ENCODE measurements at places on chromosomes 4 and X.
A peak's percentile ranks its signal among the peaks of the same experiment; 100 is the strongest.

DNA sequence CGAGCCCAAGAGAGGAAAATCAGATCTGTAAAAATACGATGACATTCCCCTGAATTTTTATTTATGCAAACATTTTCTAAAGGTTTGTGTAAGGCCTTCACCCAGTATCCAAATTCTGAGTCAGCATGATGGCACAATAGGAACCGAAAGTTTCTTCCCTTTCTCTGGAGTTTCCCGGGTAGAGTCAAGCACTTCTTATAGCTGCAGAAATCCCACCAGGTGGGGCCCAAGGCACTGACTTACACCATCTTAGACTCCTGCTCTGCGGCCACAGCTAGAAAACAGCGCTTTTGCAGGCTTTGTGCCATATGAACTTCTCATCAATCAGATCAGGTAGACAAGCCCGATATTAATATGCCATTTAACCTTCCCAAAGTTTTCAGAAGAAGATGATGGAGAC is 13.4 kb downstream of the LEF1 start:
- DNase-seq: no peak

GRCh38 chr4:169438057-169438480 is 167.3 kb upstream of the SH3RF1 start:
- DNase-seq: no peak

GRCh38 chr4:133014473-133015135 is 134.5 kb upstream of the PCDH10 start:
- DNase-seq: no peak

DNA sequence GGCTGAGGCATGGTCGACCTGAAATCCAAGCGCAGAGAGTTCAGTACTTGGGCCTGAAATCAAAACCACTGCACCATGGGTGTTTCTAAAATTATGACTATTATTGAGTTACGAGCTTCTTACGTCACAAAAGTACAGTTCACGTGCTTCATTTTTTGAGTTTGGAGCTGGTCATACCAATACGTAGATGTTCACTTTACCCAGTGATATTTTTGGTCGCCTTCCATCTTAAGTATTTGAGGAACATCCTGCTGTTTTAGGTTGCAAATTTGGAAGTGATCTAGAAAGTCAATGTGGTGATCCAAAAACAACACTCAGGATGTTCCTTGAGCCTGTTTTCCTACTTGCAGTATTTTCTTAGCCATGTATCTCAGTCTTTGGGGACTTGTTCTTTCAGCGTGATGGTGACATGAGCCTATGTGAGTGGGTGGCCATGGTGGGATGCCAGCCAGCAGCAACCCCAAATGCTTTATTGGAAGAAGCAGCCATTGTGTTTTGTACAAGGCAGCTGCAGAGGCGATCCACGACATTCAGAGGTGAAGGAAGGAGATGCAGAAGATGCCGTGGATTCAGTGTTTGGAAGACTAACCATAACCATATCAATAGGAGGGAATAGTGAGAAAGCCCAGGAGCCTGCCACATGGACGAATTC is 28.7 kb downstream of the LDB2 start:
- no peak for DNase-seq

DNA sequence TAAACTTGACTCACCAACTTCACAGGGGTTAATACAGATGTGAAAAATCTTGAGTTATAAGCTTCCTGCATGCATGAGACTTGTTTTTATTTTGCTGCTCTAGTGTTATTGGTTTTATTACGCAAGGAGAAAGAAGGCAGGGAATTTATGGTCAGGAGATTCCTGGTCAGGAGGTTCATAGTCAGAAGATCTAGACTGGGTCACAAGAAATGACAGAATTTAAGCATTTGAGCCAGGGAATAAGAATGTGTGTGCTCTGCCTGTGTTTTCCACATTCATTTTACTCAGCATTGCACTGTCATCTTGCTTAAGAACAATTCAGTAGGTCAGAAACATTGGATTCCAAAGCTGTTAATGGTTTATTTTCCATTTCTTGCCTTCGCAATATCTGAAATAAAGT is 2522.1 kb downstream of the ARAP2 start:
- no peak for DNase-seq

GRCh38 chr4:4559596-4559995 is 17.7 kb upstream of the STX18 start:
- no peak for DNase-seq

DNA sequence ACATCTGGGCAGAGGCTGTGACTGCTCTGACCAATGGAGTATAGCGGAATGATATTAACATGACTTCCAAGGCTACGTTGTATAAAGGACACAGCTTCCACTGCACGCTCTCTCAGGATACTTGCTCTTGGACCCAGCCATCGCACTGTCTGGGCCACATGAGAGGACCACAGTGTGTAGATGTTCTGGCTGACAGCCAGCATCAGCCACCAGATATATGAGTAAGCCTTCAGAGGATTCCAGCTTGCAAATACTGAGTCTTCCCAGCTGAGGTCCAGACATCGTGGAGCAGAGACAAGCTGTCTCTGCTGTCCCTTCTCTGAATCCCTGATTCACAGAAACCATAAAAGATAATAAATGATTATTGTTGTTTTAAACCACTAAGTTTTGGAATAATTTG is 146.8 kb upstream of the USP9X start:
- no peak for DNase-seq

DNA sequence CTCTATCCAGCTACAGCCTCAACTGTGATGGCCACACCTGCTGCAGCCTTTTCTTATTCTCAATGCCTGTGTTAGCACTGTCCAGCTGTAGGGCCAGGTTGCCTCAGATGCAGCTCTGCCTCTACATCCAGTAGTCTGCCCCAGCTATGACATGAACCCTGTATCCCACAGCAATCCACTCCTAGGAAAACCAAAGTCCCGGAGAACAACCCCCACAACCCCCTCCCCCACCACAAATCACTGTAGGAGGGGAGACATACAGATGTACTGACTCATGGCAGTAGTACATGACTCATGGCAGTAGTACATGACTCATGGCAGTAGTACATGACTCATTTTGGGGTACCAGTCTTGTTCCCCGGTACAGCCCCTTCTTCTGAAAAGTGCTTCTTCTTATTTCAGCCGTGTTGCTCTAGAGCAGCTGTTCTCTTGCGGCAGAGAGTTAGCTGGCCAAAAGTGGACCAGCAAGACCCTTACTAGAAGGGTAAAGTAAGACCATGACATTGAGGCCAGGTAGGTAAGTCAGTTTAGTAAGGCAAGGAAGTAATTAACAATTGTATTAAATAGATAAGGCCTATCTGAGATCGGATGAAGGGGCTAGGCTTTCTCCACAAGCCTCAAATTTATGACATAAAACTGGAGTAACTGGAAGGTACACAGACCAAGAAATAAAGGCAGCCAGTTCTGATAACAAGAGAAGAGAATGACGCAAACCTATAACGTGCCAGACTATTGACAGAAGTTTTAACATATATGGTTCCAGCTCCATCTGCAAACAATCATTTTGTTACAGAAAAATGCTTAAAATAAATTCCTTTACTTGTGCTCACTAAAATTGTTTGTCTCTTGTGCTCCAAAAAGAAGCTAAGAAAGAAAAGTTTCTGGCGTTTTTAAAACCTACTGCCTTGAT is 221.4 kb downstream of the TACR3 start:
- DNase-seq: no peak

- DNase-seq: no peak
These were observed 72.3 kb downstream of the SLC9A6 start for GRCh38 chrX:136057567-136057966.

GRCh38 chr4:188194421-188194820 is 55.2 kb downstream of the TRIML1 start:
- DNase-seq: no peak

- DNase-seq: no peak
These were observed 1368.2 kb downstream of the STIM2 start for GRCh38 chr4:28228561-28229491.

GRCh38 chr4:155062948-155063347 is 145.5 kb upstream of the NPY2R start:
- no peak for DNase-seq

DNA sequence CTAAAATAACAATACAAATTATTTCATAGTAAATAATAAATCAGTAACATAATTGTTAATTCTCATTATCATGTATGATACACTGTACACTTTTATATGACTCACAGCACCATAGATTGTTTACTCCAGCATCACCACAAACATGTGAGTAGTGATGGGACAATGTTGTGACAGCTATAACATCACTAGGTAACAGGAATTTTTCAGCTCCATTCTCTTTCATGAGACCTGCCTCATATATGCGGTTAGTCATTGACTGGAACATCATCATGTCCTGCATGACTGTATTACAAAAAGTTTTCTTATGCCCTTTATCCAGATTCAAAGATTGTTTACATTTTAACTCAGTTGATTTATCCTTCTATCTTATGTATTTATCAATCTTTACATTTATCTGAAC is 1530.0 kb downstream of the PCDH18 start:
- no peak for DNase-seq

- DNase-seq: no peak
These were observed 66.6 kb downstream of the EDNRA start for GRCh38 chr4:147547314-147548056.

DNA sequence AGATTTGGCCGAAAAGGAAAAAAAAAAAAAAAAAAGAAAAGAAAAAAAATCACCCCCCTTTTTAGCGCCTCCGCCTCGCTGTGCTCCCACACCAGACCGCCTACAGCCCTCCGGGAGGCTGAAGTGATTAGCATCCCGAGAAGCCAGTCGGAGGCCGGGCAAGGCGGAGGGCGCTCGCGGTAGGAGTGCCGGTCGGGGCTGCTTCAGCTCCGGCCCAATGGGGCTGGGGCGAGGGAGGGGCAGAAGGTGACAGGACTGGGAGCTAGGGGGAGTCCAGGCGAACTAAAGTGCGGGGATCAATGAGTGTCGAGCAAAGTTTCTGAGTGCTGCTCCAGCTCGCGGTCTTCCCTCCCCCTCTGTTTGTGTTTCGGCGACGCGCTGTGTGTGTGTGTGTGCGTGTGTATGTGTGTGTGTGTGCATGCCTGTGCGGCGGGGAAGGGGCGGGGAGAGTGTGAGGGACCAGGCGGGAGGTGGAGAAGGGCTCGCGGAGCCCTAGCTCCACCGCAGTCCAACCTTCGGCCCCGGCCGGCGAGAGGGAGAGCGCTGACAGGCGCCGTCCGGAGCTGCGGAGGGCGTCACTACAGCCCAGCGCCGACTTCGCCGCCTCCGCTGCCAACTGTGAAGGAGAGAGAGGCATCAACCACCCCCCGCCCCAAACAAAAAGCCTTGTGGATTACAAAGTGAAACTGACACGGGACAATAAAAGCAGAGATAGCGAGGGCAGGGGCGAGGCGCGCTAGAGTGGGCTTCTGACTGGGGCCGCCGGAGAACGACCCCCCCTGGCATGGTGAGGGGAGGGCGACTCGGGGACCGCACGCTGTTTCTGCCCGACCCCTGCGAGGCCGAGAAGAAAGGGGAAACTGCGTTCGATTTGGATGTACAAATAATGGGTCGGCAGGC is at the start of gene FAT4:
Gene FAT4 (plus strand): TSS at position 280 of the 900 bp plus-strand sequence. CDS start 1,457 bp downstream, outside the sequence.
- DNase-seq: peak; percentile 88

DNA sequence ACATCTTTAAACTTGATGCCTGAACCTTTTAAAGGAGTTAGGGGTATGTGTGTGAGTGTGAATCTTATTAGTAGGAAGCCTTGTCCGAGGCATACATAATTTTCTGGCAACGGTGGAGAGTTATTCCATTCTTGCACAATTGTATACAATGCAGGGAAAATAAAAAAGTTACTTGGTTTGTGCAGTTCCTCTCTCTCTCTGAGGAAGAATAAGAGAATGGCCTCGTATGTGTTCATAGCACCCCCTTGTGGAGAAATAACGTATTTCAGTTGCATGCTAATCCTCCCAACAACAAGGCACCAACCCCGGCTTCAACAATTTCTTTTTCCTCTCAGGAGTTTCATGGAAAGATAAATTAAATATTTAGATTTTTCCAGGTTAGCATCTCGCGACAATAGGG is 33.7 kb upstream of the FGF13 start:
- peak; percentile 3 for DNase-seq
